ENCODE measurements at places on chromosomes 5 and 9.

GRCh38 chr9:130207241-130207992 is 35.2 kb downstream of the NCS1 start:
- DNase-seq = no peak

- DNase-seq = no peak
Observed at GRCh38 chr9:82082563-82082962, 94.0 kb downstream of the SPATA31D1 start.

DNA sequence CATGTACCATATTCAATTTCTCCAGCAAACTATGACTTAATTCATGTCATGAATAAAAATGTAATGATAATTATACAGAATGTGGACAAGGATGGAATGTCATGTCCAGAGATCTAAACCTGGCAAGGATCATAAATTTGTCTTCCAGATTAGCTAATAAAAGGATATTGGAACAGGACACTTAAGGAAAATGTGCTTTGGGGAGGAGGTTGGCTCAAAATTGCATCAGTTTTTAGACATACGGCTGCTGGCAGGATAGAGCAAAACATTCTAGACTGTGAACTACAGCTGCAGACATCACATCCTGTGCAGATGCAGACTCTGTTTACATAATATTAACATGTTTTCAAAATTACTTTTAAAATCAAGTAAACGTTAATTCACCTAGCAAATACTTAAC is 248.4 kb downstream of the TLR4 start:
- no peak for DNase-seq

- DNase-seq = no peak
Observed at GRCh38 chr9:114446036-114446435, 58.3 kb upstream of the AKNA start.

- DNase-seq = no peak
Observed at GRCh38 chr9:123792501-123792900, 137.4 kb downstream of the DENND1A start.

DNA sequence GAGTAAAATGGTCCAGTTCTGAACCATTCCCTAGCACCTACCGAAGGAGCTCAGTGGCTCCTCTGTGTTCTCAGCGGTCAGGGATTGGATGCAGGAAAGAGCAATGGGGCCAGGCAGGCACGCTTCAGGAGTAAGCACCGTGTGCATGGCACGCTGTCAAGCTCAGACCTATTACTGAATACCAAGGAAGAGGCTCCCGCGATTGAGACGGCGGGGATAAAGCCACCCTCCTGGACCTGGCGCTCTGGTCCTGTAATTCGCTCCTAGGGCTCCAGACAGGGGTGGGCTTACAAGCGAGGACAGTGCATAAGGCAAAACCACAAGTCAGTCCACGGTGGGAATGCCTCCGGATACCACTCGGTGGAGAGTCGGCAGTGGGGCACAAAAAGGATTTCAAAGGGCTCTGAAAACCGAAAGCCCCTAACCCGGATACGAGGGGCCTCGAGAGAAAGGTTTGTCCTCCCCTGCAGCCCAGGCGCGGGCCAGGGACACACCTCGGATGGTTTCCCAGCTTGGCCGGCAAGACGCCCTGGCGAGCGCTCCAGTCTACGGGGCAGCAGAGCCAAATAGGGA is 988 bp downstream of the OXCT1 start:
- DNase-seq = peak; percentile 46

GRCh38 chr5:10586008-10586407 is 22.1 kb downstream of the ANKRD33B start:
- DNase-seq = no peak

DNA sequence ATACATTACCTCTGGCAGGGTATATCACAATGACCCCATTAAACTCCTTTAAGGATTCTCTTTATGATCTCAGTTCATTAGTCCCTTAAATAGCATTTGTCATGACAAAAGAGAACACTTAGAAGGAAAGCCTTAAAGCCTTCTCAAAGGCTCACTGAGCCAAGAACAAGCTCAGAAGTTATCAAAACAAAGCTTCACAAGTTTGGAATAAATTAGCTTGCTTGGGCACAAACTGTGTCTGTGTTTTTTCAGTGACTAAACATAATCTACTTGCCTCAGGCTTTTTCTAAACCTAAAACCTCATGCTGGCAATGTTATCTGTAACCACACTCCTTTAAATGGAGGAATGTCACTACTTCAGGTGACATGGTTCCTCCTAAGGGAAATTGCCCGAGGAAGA is 1114.9 kb upstream of the C9orf72 start:
- no peak for DNase-seq

GRCh38 chr5:161851691-161852299 is 3.9 kb downstream of the GABRA1 start:
- no peak for DNase-seq

- no peak for DNase-seq
Observed at GRCh38 chr5:86523718-86524117, 94.0 kb upstream of the COX7C start.

- DNase-seq = no peak
Observed at GRCh38 chr9:2473681-2474080, 147.9 kb upstream of the VLDLR start.
